Fibroblast of mammary gland (primary cell): ENCODE measurements at places on chromosomes 3 and 15.
A peak's percentile ranks its signal among the peaks of the same experiment; 100 is the strongest.

- DNase-seq, result no peak
These were observed 56.8 kb upstream of the PEX5L start for GRCh38 chr3:180093535-180093934.

DNA sequence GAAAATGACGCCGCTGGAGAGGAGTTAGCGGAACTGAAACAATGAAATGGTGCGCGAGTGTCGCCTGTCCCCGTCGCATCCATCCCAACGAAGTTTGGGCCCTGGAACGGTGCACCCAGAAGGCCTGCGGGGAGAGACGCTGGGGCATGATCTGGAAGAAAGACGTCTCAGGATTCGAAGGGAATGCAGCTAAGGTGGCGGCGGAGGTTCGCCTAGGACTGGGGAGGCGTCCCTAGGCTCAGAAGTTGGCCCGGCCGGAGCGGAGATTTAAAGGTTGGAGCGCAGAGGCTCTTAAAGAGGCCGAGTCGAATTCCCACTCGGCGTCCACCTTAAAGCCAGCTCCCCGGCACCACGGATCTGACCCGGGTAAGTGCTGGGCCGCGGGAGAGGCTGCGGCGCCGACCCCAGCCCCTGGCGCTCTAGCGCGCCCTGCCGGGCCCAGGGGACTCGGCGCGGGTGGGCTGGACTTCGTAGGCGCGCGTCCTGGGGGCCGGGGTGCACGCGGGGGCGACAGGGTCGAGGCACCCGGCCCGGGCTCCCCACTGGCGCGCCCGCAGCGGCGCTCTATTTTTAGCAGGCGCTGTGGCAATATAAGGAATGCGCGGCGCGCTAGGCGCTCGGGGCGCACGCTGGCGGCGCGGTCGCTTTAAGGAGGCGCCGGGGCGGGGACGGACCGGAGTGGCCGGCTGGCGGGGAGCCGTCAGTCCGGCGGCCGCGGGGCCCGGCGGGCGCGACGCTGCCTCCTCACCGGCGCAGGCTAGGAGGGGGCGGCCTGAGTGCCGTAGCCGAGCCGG is at the start of gene MRAS:
TSS of gene MRAS (plus strand) at position 620 of the 794 bp plus-strand sequence. CDS start 24,305 bp downstream, outside the sequence.
- DNase-seq, result peak; percentile 77

DNA sequence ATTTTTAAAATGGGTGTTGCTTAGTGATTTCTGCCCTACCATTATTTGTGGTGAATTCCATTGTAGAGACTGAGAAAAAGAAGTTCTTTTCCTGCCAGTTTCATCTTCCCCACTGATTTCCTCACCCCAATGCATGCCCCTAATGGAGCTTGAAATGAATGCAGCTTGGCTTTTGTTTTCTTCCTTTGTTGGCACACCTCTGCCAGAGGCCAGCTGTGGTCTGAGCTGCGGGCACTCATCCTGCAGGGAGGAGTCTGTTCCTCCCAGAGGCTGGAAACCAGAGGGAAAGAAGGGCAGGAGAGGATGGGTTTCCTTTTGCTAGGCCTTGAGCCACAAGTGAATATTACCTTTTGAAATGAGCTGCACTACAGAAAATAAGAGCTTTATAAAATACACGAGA is 9.3 kb upstream of the ST8SIA2 start:
- DNase-seq, result no peak

DNA sequence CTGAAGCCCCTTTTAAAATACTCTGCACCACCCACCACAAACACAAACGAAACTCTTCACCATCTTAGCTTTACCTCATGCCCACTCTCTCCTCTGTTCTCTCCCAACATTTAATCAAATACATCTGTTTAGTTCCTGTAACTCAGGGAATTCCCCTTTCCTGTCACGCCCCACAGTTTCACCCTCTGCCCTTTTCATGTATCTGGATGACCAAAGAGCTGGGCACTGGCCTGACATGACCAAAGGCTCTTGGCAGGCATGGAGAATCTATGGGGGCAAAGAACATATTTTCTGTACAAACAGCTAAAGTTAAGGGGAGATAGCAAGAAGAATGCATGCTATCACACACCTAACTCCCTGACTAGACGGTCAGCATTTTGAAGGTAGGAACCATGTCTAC is 270.0 kb downstream of the TBL1XR1 start:
- no peak for DNase-seq

GRCh38 chr3:56322862-56323261 is 145.4 kb downstream of the ERC2 start:
- no peak for DNase-seq

- DNase-seq, result peak; percentile 29
These were observed 36.7 kb downstream of the SLC28A1 start for GRCh38 chr15:84921121-84921520.

GRCh38 chr3:134617608-134618477 is 33.0 kb downstream of the KY start:
- DNase-seq, result no peak

- DNase-seq, result peak; percentile 36
These were observed 22.3 kb upstream of the SMCO1 start for GRCh38 chr3:196537319-196537984.

DNA sequence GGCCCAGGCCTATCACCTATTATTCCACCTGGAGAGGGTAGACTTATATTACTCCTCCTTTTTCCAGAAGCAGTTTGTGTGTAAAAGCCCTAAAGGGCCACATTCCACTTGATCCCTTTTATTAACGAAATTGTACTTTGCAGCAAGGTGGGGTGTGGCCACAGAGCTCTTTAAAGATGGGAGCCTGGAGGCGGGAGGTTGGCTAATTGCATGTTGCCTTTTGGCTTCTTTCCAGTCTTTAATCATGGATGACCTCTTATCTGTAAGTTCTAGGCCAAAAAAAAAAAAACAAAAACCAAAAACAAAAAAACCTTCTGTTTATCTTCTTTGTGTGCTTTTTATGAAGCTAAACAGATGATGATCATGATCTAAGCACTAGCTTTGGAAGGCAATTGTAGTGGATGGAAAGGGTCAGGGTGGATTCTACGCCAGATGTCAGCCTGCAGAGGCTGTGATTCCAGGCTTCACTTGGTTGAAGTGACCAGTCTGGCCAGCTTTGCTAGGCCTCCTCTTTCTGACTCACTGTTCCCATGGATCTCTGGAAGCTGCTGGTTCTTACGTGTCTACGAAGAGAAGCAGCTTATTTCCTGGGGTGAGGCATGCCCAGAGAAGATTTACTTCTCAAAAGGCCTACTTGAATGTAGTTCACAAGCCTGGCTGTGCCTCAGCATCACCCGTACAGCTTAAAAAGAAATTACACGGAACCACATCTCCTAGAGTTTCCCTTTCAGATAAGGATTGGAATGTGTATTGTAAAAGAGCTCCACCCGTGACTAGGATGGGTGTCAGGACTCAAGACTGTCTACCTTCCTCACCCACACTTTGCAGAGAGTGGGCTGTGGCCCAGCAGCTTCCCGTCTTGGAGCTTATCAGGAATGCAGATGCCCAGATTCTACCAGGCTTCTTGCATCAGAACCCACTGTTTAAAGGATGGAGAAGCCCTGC is 330.9 kb upstream of the C2CD4B start:
- peak; percentile 97 for DNase-seq

DNA sequence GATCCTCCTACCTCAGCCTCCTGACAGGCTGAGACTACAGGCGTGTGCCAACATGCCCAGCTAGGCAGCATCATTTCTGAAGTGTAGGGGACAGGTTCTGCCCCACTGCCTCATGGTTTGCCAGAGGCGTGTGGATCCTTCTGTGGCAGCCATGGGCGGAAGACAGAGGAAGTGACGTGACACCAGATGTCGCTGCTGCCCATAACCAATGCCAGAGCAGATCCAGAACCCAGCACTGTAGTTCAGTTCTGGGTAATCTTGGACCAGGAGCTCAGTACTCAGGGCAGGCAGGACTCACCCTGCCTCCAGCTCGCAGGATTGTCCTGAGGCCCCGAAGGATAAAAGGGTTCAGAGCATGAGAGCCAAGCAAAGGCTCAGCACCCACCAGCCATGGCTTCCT is 8.2 kb downstream of the RBPMS2 start:
- DNase-seq, result no peak

DNA sequence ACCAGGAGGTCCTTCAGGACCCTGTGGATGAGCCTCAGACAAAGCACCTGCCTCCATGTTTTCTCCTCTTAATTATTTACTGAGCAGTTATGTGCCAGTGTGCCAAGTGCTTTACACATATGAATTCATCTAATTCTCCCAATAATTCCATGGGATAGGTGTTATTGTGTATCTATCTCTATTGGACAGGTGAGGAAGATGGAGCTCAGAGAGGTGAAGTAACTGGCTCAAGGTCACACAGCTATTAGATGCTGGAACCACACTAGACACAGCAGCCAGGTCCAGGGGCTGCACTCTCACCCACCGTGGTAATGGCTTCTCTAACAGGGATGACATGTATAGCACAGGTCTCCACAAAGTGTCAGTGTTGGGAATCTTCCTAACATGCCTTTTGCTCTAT is 70.2 kb downstream of the TLE3 start:
- no peak for DNase-seq

DNA sequence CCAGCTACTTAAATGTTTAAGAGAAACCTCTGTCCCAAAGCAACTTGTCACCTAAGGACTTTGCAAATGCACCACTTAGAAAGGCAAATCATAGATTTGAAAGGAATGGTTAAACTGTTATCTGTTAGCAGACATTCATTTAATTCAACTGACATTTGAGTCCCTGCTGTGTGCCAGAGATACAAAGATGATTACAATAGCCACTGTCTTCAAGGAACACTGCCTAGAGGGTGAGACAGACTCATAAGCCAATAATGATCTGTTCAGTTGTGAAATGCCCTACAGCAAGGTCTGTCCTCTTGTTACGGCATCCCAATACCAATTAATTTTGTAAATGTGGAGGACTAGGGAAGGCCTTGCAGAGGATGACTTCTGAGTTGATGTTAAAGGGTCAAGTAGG is 113.1 kb downstream of the ATG7 start:
- peak; percentile 50 for DNase-seq

DNA sequence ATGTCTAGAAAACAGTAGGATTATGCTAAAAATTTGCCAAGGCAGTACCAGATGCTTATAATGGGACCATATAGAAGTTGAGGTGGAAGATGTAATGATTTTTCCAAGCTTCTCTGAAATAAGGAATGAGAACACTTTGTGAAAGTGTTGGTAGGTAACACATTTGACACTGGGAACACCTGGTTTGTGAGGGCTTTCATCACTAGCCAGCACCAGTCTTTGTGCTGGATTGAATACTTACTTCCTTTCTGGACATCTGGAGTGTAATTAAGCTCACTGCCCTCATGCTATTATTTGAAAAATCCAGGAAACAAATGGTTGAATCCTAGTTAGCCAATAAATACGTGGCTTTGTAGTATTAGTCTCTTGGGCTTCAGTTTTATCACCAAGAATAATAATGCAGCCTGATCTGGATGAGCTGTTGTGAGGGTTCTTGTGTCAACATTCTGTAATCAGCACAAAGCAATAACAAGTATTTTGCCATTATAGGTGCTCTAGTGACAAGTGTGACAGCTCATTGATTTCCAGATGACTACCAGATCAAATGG is 12.9 kb downstream of the CCDC80 start:
- no peak for DNase-seq
